ENCODE measurements at places on chromosomes 7 and 10. TPM values are rescaled to one million over a fixed set of nuclear protein-coding genes. Genes with fewer than 3 reads are reported as not detected.

Gene ZNF212
- 21.7 TPM for total RNA-seq

Gene PLAU
- 18.0 TPM for total RNA-seq

Gene OR2A12
- not detected for total RNA-seq

Gene HMX2
- total RNA-seq, result 1.4 TPM

Gene SLC26A3
- 0.44 TPM for total RNA-seq

DNA sequence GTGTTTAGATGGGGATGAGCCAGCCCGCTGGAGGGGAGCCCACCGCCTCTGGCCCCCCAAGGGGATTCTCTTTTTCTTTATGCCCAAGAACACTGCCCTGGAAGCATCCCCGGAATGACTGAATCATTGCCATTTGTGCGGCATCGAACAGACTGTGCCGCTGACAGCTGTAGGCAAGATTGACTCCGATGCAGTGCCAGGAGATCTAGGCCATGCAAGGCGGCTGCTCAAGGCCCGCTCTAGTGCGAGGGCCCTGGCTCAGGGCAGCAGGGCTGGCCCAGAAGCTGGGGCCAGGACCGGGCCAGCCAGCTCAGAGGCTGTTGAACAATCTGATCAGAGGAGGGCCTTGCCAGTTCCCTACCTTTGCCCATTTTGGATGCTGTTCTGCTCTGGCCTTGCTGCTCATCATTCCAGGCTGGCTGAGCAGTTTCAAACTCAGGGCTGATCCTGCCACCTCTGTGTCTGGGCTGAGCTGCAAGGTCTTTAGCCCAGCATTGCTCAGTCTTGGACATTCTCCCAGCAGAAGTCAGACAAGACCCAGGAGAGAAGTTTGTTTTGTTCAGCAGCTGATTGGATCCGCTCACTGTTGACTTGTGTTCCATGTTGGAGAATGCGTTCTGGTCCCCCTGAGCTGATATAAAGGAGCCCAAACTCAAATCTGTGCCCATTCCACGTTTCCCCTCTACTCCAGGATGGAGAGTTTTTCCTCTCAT lies 485.3 kb upstream of the GALNT17 start:
- DNase-seq, result no peak

GRCh38 chr7:74657692-74658177 lies at the start of gene GTF2I:
Gene GTF2I (plus strand): TSS chr7:74657718. CDS start chr7:74689129, 31,411 bp downstream.
- peak; percentile 52 for DNase-seq

GRCh38 chr7:148911626-148912025 lies 27.5 kb upstream of the EZH2 start:
- DNase-seq, result no peak

GRCh38 chr10:15140698-15141097 lies 27.8 kb downstream of the NMT2 start:
- DNase-seq, result no peak

- DNase-seq, result no peak
Measured at GRCh38 chr10:131746785-131747184, 154.0 kb upstream of the PPP2R2D start.

DNA sequence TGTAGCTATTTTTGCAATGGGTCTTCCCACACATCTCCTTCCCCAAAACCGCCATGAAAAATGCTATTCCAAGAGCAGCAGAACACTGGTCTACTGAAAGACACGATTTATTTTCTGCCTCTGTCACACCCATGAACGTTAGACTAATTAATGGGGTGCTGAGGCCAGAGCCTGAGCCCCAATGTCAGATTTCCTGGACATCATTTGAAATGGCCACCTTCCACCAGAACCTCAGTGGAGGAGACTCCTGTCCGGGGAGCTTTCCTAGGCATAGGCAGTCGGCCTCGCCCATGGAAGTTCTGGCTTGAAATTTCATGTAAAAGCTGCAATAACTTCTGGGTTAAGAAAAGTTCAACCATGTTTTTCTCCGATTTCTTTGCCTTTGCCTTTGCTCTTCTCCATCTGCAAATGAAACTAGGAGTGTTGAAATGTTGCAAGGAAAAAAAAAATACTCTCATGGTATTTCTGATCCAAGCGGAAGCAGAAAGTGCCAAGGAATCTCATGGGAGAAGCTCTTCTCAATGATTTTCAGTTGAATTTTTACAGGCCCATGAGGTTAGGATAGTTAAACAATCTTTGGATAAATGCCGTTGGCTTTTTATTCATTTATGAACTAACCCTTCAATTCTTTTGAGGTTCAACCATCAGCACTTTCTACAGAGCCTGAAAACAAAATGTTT lies 570.8 kb upstream of the MGMT start:
- no peak for DNase-seq

GRCh38 chr7:92639966-92640365 lies 49.8 kb upstream of the FAM133B start:
- no peak for DNase-seq

DNA sequence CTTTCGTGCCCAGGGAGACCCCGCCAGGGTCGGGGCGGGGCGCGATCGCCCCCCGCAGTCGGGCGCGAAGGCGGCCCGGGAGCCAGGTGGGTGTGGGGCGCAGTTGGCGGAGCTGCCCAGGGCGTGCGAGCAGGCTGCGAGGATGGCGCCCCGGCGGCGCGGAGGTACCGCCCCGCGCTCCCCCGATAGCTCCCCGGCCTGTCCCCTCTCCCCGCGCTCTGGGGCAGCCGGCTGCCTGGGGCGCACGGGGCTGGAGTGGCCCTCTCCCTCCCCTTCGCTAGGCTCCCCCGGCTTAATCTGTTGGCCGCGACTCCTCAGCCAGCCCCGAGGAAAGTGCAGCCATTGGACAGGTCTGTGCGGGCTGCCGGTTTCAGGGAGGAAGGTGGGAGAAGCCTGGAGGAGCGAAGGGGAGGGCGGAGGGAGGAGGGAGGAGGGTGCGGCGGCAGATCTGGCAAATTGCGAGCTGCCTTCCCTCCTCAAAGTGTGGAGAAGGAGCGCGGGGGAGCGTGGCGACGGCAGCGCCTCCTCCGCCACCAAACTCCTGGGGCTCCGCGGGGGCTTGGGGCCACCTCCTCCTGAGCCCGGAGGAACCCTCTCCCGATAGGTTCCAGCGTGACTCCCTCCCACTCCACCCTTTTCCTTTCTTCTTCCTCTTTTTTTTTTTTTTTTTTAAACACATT lies 361 bp upstream of the PLXDC2 start:
- peak; percentile 86 for DNase-seq

DNA sequence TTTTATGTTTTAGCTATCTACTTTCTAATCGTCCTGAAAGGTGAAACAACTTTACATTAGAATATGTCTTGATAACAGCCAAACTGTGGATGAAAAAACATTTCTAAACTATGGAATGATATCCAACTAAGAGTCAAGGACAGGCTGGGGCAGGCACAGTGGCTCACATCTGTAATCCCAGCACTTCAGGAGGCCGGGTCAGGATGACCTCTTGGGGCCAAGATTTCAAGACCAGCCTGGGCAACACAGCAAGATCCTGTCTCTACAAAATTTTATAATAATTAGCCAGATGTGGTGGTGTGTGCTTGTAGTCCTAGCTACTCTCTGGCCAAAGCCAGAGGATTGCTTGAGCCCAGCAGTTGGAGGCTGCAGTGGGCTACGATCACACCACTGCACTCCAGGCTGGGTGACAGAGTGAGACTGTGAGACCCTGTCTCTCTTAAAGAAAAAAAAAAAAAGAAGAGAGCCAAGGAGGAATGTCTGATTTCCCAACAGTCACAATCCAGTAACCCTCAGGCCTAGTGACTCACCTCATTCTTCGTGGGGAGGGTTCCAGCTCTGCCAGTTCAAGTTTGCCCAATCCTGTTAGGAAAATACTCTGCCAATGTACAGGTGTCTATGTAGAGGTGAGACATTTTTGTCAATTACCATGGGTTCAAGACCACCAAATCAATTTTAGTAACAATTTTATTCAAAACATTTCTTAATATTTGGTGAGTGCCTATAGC lies 14.6 kb upstream of the FZD1 start:
- DNase-seq, result no peak
